ENCODE measurements at places on chromosomes 12 and 14.

GRCh38 chr12:116920939-116921338 lies 10.2 kb downstream of the FBXW8 start:
- DNase-seq, result no peak

DNA sequence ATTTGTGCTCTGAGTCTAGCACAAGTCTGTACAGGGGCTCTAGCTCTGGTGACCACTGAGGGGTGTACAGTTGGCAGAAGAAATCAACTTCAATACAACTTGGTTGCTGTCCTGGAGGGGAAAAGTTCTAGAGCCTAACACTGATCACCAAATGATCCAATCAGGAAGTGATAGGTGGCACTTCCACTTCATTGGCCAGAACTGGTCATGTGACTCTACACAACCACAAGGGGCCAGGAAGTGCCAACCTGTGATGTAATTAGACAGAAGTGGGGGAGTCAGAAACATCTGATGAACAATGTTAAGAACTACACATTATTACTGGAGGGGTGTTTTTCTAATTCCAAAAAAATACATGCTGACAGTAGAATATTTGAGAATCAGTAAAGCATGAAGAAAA lies 401.6 kb downstream of the VRK1 start:
- DNase-seq, result no peak

GRCh38 chr12:54981796-54982195 lies 2.8 kb downstream of the TESPA1 start:
- peak; percentile 16 for DNase-seq

- no peak for DNase-seq
Observed at GRCh38 chr12:9343731-9344130, 135.5 kb upstream of the PZP start.

DNA sequence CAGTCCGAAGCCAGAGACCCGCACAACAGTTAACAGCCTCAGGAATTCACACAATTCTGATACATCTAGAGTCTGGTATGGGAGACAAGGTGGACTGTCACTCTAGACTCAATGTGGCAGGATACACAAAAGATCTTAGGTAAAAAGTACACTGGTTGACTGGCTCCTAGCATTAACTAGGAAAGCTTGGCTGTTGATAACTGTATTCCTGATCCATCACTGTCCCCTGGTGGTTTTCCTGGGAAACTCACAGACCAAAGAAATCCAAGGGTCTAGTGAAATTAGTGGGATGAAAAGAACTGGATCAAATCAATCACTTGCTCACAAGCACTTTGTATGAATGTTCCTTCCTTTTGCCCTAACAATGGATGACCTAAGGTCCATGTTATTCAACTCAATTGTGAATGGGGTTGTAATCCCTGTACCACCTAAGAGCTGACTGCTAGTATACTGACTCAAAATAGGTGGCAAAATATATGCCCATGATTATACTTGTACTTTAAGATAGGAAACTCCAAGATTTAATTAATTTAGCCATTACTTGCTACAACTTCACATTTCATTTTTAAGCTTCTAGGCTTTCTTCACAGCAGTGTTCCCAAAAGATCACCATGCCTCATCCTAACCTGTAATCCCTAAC lies 14.0 kb downstream of the NPC2 start:
- no peak for DNase-seq

- no peak for DNase-seq
Observed at GRCh38 chr12:47281667-47282171, 202.0 kb upstream of the AMIGO2 start.

DNA sequence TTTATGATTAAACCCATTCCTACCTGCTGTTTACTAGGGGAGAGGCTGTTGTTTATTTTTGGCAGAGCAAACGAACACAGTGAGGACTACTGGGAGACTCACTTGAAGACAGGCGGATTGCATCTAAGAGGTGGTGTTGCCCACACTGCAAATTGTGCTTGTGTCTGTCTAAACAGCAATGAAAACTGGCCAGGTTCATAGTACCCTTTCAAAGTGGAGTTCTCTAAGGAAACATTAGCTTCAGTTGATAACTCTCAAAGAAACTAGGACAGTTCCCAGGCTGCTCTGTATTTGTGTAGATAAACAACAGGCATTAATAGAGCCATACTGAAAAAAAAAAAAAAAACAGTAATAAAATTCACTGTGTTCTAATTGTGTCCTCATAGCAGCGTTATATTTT lies 466.0 kb upstream of the RGS6 start:
- DNase-seq, result no peak

GRCh38 chr12:30624009-30624408 lies 71.7 kb downstream of the IPO8 start:
- DNase-seq, result no peak
